Activated CD4-positive, alpha-beta T cell treated with anti-CD3 and anti-CD28 coated beads, Interleukin-2, amount 50 U/mL, for 48 hours (primary cell): ENCODE measurements at places on chromosomes 12 and 14.

GRCh38 chr12:106956048-106956578 is 406 bp downstream of the TMEM263 start:
- peak; percentile 70 for DNase-seq

- DNase-seq, result no peak
Measured at GRCh38 chr14:94143711-94144110, 14.3 kb upstream of the IFI27L2 start.

DNA sequence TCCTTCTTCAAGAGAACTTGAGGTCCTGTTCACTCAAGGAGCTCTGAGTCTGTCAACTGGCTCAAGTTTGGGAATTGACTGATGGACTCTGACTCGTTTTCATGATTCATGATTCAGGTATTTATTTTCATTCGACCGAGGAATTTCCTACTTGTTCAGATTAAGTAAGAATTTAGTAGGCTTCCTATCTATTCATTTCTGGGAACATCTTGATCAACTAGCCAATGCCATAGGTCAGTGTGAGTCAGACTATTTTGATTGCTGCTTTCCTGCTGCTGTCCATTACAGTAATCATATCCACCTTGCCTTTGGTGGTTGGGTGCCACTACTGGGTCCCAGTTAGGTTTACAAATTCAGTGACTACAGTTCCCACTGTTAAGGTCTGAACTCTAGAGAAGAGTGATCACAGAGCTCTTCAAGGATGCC is 6.1 kb downstream of the FAM186A start:
- DNase-seq, result no peak

DNA sequence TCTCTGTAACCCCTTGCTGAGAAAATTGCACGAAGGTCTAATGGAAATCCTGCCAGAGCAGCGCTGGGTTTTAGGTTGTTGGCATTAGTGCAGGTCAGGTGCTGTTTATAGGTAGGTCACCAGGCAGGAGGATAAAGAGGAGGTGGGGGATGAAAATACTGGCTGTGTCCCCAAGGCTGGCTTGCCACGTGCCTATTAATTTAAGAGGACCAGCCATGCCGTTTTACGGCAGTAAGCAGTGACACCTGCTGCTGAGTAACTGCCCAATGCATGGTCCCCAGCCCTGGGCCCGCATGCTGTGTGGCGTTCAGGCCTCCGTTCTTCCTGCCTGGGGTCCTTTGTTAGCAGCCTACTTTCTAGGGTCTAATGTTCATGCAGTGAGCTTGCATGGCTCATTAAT is 67.2 kb downstream of the WDR20 start:
- no peak for DNase-seq

DNA sequence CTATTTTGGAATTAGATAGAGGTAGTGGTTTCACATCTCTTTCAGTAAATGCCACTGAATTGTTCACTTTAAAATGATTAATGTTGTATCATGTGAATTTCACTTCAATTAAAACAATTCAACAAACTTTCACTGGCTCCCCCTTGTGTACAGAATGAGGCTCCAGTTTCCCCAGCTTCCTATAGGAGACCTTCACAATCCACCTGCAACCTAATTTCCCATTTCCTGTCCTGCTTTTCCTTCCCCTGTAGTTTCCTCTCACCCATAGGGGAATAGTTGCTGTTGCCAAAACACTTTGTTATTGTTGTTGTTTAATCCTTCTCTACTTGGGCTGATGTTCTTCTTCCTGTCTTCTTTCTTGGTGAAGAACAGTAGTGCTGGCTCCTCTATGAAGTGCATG is 59.8 kb downstream of the NPAS3 start:
- DNase-seq, result no peak

DNA sequence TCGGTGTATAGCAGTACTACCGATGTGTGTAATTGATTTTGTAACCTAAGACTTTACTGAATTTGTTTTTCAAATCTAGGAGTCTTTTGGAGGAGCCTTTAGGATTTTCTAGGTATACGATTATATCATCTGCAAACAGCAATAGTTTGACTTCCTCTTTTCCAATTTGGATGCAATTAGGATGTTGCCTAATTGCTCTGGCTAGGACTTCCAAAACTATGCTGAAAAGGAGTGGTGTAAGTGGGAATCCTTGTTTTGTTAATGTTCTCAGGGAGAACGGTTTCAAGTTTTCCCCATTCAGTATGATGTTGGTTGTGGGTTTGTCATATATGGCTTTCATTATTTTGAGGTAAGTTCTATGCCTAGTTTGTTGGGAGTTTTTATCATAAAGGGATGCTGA is 171.6 kb upstream of the PDE3A start:
- DNase-seq, result no peak

DNA sequence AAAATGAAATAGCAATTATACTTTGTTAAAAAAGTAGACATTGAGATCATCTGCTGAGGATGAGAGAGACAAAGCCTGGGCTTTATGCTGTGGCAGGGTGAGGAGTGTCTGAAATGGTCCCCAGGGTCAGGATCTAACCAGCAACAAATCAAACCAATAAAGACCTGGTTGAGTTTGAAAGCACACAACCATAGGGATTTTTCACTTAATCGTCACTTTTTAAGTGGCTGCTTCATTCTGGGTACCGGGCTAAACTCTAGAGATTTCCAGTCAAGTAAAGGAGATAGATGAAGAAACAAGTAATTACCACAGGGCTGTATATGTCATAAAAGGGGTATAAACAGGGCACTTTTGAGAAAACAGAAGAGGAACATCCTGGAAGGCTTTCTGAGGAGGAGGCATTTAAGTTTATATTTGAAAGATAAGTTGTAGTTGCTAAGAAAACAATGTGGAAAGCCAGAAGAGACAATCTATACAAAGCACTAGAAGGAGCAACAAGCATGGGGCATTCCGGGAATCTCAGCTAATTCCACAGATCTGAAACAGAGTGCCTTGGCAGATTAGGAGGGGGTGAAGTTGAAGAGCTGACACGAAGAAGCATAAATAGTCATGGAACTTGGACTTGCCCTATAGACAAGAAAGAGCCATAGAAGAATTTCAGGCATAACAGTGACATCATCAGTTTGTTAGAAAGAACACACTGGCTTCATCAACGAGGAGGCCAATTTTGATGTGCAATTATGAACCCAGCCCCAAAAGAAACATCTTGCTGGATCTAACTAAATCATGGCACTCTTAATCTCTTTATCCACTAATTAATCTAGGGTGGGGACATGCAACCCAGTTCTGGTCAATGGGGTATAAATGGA is 46.9 kb upstream of the FRS2 start:
- DNase-seq, result no peak

DNA sequence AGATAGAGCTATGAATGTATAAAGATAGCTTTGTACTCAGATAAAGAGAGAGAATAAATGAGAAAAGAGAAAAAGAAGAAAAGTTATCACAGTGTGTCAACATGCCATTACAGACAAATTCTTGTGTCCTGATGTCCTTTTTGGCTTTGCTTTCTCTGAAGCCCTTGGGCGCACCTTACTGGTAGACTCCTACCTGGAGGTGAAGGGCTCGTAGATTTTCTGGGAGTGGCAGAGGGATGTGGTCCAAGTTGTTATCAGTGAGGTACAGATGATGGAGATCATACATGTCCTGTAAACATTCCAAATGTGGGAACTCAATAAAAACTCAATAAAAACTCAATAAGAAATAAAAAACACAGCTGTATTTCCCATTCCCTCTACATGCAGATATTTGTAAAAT is 14.9 kb upstream of the CCER1 start:
- DNase-seq, result no peak

DNA sequence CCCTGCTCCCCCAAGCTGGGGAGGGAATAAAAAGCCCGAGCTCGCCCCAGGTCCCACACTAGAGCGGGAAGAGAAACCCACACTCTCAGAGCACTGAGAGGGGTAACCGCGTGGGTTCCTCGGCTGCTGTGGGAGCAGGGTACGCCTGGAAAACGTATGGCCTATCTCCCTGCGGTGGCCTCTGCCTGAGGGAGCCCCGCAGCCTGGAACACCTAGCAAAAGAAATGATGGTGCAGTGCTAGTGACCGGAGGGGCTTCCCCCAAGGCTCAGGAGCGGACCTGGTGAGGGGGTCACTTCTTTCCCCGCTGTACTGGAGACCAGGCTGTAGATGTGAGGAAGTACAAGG is 2.5 kb upstream of the OR4N2 start:
- no peak for DNase-seq

- no peak for DNase-seq
Measured at GRCh38 chr12:51841727-51842126, 6.8 kb downstream of the FIGNL2 start.

GRCh38 chr12:77089686-77090220 is 24.4 kb upstream of the E2F7 start:
- DNase-seq, result no peak
